ENCODE measurements at places on chromosomes 6 and 20.
A peak's percentile ranks its signal among the peaks of the same experiment; 100 is the strongest.

- DNase-seq = no peak
These were observed 573 bp upstream of the IFNGR1 start for GRCh38 chr6:137219664-137220252.

- DNase-seq = no peak
These were observed 168.5 kb downstream of the INSM1 start for GRCh38 chr20:20536240-20536933.

DNA sequence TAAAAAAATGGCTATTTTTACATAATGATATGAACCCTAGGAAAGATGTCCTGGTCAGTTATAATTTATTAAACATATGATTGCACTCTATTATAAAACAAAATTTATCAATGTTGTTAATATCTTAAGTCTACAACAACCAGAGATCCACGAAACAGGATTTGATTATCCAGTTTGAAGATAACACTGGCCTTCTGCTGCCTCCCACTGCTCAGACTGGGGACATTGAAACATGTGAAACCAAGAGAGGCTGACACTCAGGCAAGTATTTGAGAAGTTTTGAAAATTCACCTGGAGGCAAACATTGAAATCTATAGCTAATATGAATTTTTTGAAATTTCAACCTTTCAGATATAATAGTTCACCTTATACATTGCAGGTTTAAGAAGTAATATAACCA, 219.3 kb upstream of the HSF2 start:
- DNase-seq = no peak

DNA sequence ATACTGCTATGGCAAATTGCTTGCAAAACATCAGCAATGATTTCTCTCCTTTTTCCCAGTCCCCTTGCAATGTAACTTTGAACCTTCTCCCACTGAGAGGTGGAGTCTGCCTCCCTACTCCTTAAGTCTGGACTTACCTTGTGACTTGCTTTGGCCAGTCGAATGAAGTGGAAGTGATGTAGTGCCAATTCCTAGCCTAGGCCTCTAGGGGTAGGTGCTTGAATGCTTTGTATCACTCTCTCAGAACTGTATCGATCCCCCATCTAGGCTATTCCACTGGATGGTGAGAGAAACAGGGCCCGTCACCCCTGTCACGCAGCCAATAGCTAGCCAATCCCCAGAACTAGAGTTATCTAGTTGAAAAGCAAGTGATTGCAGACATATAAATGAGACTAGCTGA, 238.6 kb downstream of the BTBD3 start:
- no peak for DNase-seq

- DNase-seq = no peak
These were observed 409.6 kb upstream of the CHD6 start for GRCh38 chr20:42027746-42028268.

DNA sequence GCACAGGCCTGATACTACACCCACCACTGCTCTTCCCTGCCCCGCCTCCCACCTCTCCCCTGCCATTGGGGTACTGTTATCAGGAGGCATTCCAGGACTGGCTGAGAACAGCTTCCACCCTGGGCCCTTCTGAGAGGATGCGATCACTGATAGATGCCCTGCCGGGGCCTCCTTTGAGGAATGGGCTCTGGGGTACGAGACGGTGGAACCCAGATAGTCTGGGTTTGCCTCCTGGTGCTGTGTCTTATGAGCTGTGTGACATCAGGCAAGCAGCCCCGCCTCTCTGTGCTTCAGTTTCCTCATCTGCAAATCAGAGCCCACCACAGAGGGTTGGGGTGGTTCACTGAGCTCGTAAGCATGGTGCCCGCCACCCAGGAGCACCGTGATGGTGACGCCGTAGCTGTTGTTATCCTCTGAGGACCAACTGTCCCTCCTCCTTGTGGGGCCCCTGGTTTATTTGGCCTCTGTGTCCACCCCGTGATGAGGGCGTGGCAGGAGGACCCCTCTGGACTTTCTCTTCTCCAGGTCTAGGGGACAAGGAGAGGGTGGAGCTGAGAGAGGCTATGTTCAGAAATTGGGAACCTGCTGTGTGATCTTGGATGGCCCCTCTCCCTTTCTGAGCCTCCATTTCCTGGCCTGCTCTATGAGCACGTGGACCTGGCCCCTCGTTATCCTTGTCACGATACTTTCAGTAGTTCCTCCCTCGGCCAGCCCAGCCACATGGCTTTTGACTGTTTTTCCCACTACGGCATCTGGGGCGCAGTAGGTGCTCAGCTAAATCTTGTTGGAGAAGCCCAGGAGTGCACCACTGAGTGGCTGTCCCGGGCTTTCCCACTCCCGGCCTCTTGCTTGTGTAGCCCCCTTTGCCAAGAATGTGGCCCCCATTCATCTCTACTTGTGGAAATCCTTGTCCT, 18.3 kb downstream of the SRC start:
- no peak for DNase-seq

DNA sequence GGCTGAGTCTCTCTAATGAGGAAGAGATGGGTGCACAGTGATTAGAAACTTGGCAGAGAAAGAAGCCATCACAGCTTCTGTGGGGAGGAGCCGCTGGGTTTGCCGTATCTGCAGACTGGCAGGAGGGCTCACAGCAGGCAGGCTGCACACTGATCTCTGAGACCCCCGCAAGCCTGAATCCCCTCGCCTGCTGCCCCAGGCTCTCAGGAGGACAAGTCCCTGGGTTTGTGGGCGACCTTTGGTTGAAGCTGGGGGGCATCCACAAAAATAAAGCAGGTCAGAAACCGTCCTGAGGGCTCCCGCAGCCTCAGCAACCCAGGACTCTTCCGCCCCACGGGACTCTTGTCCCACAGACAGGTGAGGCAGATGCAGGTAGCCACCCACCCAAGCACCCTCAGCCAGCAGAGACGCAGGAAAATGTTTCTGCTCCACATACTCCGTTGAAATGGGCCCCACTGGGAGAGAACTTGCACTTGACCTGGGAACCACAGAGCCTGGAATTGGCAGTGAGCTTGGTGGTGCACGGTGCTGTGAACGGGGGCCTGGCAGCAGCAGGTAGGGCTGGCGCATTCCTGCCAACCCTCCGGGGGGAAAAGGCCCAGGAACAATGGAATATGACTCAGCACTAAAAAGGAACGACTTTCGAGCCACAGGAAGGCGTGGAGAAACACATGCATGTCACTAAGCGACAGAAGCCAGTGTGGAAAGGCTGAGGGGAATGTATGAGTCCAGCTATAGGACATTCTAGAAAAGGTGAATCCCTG, 89.9 kb downstream of the YTHDF1 start:
- no peak for DNase-seq

- no peak for DNase-seq
These were observed at the start of gene IL17A for GRCh38 chr6:52186075-52186474. Gene IL17A, plus strand, starts transcription at chr6:52186375. Its CDS starts 57 bp downstream, at chr6:52186432.

- DNase-seq = peak; percentile 54
These were observed 704.8 kb downstream of the PTPRT start for GRCh38 chr20:42484790-42485375.
